ENCODE measurements at places on chromosomes 7 and 10. TPM values are rescaled to one million over a fixed set of nuclear protein-coding genes. Genes with fewer than 3 reads are reported as not detected.
A peak's percentile ranks its signal among the peaks of the same experiment; 100 is the strongest.

DNA sequence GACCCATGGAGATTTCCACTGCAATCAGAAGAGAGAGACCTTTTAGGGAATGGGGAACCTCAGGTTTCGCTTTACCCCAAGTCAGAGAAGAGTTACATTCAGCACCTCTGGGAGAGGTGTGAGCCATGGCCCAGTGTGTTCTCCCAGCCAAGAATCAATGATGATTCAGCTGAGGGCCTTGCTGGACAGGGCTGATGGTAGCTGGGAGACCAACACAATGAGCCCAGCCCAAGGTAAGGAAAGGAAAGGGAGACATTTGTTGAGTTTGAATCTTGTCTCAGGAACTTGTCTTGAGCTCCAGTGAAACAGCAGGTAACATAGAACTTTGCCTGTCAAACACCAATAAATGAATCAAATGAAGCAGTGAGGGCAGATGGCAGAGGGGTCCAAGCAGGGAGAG is 14.0 kb upstream of the PPIA start:
- DNase-seq = no peak

DNA sequence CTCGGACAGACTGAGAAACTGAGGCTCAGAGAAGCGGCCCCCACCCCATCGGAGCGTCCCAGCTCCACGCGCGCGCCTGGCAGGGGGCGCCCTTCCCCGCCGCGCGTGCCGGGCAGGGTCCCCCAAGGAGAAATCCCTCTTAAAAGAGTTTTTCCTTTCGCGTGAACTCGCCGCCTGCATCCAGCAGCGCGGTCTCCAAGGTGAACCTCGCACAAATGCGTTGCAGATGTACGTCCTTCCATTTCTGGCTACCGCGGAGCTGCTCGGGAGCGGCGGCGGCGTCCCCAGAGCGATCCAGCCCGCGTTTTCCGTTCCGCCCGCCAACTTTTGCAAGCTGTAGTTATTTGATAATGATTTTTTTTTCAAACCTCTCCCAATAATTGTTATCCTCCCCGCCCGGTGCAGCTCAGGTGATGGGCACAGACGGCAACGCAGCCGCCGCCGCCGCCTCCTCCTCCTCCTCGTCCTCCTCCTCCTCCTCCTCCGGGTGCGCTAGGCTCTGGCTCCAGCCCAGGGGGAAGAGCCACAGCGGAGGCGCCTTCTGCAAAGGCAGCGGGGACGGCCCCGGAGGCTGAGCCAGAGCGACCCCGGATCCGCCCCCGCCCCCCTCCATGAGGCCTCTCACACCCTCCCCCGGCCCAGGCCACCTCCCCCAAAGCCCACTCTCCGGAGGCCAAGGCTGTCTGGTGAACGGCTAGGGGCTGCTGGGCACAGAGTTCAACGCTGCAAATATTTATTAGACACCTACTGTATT is 74.0 kb upstream of the CUX1 start:
- DNase-seq = peak; percentile 54

- DNase-seq = no peak
Measured at GRCh38 chr7:39688611-39689480, 65.5 kb downstream of the RALA start.

- DNase-seq = no peak
Measured at GRCh38 chr10:86635402-86635801, 18.9 kb upstream of the OPN4 start.

DNA sequence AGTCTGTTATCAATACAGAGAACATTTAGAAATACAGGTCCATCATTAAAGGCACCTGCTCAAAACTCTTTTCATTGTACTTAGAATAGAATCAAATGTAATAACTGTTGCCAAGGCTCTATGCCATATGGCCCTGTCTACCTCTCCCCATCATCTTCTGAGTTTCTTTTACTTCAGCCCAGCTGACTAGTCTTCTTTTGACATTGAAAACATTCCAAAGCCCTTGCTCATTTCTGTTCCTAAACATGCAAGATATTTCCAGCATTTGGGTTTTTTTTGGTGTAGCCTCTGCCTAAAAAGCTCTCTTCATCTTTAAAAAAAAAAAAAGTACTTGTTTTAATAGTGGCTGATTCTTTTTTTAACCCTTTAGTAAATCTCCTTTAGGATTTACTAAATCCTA is 165.5 kb upstream of the SMIM30 start:
- no peak for DNase-seq

DNA sequence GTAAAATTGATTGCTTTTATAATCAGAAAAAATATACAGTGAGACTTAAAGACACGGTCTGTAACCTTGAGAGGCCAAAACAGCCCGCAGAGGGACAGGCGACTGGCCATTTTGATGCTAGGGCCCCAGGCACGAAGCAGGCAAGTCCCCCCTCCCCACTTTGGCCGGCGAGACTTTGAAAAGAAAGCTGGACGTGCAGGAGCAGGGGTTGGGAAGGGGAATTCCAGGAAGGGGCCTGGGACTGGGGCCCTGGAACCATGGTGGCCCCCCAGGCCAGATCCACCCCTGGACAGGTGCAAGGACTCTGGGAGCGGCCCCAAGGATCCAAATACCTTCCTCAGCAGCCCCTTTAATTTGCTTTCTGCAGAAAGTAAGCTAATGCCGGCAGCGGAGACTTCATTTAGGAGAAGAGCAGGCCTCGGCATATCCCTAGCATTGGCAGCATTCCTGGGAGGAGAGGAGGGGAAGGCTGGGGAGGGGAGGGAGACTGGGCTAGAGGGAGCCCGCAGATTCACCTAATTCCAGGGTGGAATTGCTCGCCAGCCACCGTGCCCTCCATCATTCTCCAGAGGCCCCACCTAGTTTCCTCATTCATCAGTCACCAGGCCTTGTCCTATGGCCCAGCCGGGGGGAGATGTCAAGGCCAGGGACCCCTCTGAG is 24.9 kb upstream of the TNRC18 start:
- no peak for DNase-seq

GRCh38 chr10:42113158-42113450 is 525.3 kb downstream of the ZNF33B start:
- no peak for DNase-seq

GRCh38 chr7:21984042-21984441 is 38.3 kb upstream of the CDCA7L start:
- no peak for DNase-seq

DNA sequence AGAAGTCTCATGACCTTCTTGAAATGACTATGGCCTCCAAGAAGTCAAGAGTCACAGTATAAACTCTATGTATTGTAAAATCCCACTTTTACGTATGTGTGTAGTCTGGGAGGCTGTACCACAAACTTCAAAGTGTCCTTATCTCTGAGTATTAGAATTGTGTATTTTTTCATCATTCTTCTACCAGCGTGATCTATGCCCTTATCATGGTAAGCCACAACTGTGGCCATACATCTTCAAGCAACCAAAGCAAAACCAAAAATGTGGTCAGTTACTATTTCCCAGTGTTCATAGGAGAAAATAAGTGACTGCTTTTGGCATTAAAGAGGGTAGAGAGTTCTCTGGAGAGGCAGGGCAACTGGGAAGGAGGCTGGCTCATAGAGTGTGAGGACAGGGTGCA is 42.8 kb downstream of the SPOCK2 start:
- no peak for DNase-seq

- no peak for DNase-seq
Measured at GRCh38 chr10:122143238-122143841, 127.8 kb upstream of the BTBD16 start.

DNA sequence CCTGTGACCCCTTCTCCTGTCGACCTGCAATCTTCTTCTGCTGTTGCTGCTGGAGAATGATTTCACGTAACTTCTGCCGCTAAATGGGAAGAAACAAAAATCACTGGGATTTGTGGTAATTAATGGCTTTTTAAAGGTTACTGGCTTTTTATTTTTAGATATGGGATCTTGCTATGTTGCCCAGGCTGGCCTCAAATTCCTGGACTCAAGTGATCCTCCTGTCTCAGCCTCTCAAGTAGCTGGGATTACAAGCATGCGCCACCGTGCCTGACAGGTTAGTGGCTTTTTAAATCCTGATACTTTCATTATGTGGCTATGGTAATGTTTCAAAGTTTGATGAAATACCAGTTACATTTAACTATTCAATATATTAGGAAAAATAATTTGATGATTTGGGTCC is 154.6 kb downstream of the GALNT11 start:
- DNase-seq = no peak

GRCh38 chr7:18399436-18400235 is 95.9 kb upstream of the HDAC9 start:
- DNase-seq = no peak

GRCh38 chr7:4479367-4480039 is 202.6 kb upstream of the FOXK1 start:
- DNase-seq = peak; percentile 42

DNA sequence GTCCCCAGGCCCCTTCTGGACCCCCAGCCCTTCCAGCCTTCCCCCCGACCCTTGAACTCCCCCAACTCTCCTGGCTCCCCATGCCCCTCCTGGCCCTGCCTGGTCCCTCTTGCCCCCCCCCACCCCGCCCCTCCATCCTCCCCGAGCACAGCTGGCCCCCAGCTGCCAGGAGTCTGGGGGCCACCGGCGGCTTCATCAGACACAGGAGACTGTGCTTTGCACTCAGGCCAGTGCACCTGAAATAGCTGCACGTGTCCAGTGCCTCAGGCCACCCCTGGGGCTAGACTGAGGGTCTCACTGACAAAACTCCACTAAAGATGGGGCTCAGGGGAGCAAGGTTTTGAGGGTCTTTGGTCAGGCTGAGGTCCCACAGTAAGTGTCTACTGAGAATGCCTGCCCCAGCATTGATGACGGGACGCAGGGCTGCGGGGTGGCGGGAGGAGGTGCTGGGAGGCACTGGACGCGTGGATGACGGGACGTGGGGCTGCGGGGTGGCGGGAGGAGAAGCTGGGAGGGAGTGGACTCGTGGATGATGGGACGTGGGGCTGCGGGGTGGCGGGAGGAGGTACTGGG is 6.5 kb downstream of the FOXL3 start:
- no peak for DNase-seq

DNA sequence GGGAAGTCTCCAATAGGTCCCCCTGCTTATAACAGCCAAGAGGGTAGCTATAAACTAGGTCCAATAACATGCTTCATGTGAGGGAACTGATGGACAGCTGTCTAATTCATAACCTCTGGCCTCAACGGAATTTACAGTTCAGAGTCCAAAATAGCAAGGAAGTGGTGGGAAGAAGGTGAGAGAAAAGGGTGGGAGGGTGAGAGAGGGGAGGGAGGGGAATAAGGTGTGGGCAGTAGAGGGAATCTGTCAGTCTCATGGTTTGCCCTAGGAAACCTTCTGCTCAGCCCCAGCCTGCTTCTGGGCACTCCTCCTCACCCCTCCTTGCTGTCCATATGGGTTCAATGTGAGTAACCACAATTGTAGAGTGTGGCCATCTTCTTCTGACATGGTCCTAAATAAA is 133.4 kb upstream of the ADO start:
- DNase-seq = no peak

DNA sequence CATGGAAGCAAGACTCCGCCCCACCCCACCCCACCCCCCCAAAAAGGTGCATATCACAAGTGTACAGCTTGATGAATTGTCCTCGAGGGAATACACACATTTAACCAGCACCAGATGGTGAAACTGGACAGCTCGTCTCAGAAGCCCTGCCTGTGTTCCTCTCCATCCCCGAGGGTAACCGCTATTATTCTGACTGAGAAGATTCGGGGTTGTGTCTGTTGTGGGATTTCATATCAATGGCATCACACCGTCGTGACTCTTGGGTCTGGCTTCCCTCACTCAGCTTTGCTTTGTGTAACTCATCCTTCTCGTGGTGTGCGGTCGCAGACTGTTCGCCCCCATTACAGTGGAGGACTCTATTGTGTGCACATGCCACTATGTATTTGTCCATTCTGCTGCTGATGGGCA is 18.9 kb downstream of the PODXL start:
- no peak for DNase-seq

Gene PNLIPRP2
- total RNA-seq = not detected

Gene SPDYE3
- total RNA-seq = not detected

Gene AOAH
- total RNA-seq = 5.7 TPM

Gene TLL2
- total RNA-seq = not detected

Gene MMD2
- total RNA-seq = not detected

Gene BUB3
- total RNA-seq = 162 TPM

Gene DYDC2
- not detected for total RNA-seq

Gene SNCG
- total RNA-seq = not detected

Gene GGCT
- total RNA-seq = 10.9 TPM

Gene CUTC
- 21.8 TPM for total RNA-seq
